ENCODE measurements at places on chromosomes 5 and 9.

- DNase-seq: no peak
Measured at GRCh38 chr5:375336-375920, 53.9 kb downstream of the AHRR start.

- DNase-seq: no peak
Measured at GRCh38 chr5:148388696-148389095, 4.9 kb downstream of the FBXO38 start.

DNA sequence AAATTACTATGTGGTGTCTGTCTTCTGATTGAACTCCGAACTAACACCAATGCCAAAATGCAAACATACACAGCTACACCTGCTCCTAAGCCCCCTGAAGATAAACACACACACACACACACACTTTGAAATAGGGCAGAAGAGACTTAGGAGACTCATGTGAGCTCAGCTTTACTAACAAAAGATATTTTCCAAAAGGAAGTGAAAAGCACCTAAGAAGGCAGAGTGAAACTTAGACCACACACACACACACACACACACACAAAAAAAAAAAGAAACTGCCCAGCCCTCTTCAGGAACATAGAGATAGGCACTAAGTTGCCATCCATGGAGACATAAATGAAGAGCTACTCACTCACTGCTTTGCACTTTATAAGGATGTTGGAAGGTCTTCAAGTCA lies 45.2 kb upstream of the APC start:
- no peak for DNase-seq

DNA sequence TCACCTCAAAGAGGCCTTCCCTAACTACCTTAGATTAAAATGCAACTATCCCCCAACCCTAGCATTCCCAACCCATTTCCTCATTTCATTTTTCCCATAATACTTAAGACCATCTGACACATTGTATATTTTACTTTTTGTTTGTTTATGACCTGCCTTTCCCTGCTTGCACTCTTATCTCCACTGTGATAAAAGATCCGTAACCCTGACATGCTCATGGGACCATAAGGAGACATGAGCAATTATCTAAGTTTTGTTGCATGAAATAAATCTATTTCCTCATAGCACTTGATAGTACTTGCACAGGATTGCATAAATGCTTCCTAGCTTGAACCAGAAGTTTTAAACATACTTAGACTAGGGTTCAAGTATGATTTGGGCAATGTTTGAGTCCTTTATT lies 323.7 kb downstream of the NPR3 start:
- no peak for DNase-seq

DNA sequence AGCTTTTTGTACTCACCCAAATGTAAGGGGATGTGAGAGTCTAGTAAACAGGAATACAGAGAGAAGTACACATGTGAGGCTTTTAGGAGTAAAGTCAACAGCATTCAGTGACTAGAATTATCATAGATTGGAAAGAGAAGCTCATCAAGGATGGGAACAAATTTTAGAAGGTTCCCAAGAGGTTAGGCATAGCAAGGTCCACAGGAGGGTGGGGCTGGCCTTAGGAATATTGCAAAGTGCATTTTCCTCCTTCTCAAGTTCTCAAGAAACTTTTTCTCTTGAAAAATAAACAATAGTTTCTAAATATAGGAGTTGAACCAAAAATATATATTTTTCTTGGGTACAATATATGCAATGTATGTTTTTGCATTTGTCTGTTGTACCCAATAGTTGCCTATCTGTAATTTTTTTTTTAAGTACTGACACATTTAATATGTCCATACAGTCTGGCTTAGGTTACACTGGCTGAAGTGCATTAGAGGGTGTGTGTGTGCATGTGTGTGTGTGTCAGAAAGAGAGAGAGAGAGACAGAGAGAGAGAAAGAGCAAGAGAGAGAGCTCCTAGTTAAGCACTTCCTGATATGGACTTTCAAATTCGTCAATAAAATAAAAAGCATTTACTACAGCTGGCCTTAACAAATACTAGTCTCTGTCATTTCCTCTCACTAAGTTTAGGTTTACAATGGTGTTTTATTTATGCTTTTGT lies 62.2 kb downstream of the SNX18 start:
- DNase-seq: no peak

DNA sequence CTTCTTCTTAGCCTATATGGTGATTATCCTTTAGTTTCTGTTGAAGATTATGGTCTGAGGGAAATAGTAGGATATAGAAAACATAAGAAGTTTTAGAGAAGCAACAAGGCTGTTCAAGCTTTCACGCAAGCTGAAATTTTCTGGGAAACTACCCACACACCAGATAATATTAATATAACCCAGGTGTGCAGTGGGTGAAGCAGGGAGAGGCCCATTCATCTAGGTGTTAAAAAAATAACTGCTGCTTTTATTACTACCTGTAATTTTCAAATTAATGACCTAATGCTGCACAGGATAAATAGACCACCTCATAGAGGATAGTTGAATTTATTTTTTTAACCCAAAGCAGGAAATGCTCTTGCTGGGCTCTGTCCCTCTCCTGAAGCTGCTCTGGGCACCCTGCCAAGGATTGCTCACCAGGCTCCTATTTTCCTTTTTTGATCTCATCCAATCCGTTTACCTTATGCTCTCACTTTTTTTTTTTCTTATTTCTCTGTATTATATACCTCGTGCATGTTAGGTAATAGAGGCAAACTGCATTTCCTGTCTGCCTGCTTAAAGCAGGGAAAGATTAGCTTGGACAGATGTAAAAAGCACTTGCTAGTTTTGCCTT lies 124.3 kb upstream of the SLC12A2 start:
- no peak for DNase-seq

All from GM12892 (cell line).